NCI-H1417 treated with DMSO at 0.1 percent for 48 hours (cell line): ENCODE measurements at places on chromosomes 6 and 20.

DNA sequence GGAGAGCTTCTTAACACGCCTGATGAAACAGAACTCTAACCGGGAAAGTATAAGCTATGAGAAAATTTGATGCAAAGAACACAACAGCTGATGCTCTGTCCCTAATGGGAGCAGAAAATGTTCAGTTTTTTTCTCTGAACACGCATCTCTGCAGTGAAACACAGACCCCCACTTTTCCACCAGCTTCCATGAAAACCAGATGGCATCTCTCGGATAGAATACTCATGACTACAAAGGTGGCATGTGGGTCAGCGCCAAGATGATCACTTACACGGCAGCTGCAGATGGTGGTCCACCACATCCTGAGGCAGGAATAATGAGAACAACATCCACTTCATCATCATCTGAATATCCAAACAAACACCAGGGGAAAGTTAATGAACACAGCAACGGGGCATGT lies 85.2 kb upstream of the CNR1 start:
- DNase-seq = no peak

DNA sequence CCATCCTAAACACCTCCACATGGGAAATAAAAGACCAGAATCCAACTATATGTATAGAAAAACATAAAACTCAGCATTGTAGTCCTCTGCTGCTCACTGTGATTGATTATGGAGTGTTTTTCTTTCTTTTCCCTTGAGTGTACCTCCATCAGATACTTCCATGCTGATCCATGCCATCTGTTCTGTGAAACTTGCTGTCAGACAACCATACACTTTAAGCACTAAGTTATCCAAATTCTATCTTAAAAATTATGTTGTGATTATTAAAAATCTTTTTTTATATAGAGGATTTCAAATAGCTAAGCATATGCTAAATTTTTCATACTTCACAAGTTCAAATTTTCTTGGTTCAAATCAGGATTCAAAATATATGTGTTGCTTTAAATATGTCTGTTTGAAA lies 91.9 kb upstream of the TINAG start:
- no peak for DNase-seq

DNA sequence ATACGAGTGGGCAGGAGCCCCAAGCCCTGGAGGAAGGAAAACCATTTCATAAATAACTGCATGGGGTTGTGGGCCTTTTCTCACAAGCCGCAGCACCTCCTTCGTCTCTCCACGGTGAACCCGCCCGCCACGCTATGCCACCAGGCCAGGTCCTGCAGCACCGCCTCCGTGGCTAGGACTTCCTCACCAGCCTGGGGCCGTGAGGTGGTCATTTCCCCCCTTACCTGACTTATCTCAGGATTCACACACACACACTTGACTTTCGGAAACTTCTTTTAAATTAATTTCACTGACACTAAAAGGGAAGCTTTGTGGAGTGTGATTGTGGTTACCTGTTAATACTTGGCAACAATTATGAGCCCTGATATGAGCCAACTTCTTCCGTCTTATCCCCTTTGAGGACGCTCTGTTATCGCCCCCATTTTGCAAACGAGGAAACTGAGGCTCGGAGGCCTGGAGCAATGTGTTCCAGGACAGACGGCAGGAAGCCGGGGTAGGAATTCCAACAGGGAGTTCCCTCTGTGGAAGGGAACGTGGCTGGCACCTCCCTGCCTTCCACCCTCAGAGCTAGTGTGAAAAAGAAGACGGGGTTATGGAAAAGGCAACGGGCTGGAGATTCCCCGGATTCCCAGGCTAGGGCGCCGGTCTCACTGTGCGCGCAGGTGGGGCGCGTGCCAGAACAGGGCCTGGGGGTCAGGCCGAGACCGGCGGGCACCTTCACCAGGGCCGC lies 817 bp upstream of the SLCO4A1 start:
- DNase-seq = no peak

DNA sequence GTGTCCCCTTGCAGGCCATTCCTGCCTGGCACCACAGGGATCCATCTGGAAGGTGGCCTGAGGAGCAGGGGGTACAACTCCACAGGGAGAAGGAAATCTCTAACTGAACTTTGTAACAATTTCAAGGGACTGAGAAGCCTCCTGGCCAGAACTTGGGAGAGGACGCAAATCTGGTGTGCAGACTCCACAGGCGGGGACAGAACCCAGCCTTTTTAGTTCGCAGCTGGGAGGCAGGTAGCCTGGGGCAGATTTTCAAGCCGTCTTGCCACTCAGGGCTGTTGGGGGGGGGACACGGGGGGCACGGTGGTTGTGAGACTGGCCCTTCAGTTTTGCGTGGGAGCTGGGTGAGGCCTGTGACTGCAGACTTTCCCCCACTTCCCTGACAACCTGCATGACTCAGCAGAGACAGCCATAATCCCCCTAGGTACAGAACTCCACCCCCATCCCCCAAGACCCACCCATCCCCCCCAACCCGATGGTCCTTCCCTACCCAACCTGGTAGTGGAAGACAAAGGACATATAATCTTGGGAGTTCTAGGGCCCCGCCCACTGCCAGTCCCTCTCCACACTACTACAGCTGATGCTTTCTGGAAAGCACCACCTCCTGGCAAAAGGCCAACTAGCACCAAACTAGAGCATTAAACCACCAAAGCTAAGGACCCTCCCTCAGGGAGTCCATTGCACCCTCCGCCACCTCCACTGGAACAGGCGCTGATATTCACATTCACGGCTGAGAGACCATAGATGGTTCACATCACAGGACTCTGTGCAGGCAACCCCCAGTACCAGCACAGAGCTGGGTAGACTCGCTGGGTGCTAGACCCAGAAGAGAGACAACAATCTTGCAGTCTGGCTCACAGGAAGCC lies 3.0 kb upstream of the HUS1B start:
- DNase-seq = no peak

GRCh38 chr20:50788045-50788991 lies 6.5 kb upstream of the BCAS4 start:
- DNase-seq = no peak

DNA sequence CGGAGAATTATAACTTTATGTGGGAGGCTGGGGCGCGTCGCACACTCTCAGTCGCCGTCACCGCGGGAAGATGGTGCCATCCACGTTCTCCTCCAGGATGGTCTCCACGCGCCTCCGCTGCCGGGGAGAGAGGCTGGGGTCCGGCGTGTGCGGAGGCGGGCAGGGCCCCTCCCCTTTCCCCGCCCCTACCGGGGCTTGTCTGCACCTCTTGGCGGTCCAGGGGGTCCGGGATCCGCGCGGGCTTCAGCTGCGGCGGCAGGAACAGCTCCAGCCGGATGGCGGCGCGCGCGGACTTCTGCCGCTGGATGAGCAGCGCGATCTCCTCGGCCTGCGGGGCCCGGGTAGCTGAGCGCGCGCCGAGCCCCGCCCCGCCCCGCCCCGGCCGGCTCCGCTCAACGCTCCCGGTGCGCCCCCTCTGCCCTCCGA lies 807 bp downstream of the LKAAEAR1 start:
- DNase-seq = no peak

DNA sequence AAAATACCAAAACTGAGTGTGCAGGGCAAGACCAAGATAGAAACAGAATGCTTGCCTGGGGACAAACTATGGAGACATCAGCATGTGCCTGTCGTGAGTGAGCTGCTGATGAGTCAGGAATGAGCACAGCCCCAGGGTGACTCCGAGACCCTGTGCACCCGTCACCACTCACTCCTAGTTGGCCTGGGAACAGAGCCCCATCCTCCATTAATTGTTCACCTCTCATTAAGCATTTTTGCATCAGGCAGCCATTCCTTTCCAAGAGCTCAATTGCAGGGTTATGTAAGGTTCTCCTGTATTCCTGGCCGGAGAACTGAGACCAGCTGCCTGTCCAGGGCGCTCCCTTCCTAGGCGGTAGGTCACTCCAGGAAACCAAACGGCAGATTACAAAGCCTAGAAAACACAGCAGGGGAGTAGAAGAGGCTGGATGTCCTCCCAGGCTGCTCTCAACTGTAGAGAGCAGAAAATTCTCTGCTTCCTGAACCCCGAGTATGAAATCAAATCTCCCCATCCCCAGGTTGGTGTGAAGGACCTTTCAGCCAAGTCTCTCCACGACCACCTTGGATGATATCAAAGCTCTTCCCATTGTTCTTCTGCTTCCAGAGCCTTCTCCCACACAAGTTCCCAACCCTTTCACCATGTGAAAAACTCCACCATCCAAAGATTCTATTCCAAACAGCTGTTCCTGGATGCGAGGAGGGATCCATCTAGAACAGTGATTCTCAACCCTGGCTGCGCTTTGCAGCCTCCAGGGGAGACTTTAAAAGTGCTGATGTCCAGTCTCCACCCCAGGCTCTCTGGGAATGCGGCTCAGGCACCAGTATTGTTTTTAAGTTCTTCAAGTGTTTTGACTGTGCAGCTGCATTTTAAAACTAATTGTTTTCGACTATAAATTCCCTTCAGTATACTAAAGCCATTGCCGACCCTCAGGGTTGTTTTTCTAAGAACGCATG lies 532.6 kb upstream of the JARID2 start:
- DNase-seq = no peak

- DNase-seq = no peak
Observed at GRCh38 chr20:52859156-52859876, 112.8 kb upstream of the TSHZ2 start.

- no peak for DNase-seq
Observed at GRCh38 chr20:32365564-32365963, 7.4 kb downstream of the ASXL1 start.

DNA sequence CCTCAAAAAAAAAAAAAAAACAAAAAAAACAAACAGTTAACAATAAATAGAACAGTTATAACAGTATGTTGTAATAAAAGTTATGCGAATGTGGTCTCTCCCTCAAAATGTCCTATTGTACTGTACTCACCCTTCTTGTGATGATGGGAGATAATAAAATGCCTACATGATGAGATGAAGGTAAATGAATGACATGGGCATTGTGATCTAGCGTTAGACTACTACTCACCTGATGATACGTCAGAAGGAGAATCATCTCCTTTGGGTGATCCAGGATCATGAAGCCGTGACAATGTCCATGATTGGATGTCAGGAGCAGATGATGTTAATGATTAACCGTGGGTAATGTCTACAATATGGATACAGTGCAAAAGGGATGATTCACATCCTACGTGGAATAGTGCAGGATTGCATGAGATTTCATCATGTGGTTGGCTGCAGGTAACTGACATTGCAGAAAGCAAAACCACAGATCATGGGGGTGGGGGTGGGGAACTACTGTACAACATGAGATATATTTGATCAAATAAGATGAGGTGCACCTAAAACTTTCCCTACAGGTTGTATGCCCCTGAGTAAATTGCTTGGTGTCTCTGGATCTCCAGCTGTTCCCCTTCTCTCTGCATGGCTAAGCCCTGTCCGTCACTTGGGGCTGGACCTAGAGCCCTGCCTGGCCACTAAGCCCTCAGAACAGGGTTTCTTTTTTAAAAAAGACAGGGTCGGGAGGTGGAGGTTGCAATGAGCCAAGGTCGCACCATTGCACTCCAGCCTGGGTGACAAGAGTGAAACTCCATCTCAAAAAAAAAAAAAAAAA lies 6.2 kb upstream of the RBCK1 start:
- DNase-seq = no peak

DNA sequence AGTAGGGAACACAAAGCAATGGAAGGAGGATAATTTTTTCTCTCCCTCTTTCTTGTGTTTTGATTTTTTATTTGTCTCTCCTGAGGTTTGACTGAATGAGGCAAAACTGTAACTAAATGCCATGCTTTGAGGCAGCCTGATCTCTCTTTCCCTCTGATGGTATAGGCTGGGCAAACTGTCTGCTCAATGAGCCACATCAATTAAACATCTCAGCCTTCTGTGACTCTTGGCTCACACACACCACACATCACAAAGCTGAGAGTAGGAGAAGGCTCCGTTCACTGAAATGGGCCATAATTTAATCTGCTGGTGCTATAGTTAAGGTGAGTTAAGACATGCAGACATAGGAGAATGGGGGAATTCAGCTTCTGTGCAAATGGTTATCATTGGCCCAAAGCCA lies 28.1 kb upstream of the SCGN start:
- no peak for DNase-seq

GRCh38 chr6:54601600-54602300 lies 244.8 kb upstream of the FAM83B start:
- no peak for DNase-seq

DNA sequence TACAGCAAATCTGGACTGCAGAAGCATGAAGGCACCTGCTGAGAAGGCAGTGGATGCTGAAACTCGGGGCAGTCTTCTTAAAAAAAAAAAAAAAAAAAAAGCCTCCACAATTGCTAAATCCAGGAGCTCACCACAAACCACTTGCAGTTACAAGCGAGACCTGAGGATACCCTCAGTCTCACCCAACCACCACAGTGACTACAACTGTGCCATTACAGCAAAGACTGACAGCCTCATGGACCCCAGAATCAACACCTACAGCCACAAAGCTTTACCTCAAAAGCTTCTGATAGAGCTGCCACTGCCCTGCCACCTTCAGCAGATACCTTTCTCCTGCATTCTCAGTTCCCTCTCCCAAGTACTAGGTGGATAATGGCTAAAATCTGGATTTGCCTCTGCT lies 9.0 kb downstream of the COL21A1 start:
- no peak for DNase-seq

GRCh38 chr20:43977962-43978361 lies 63.3 kb downstream of the TOX2 start:
- DNase-seq = no peak

- DNase-seq = peak; percentile 77
Observed at GRCh38 chr6:72894091-72894490, 272.2 kb downstream of the KCNQ5 start.

- DNase-seq = no peak
Observed at GRCh38 chr6:1394514-1395463, 5.4 kb downstream of the FOXF2 start.

GRCh38 chr6:19736066-19736465 lies 101.1 kb upstream of the ID4 start:
- DNase-seq = no peak

DNA sequence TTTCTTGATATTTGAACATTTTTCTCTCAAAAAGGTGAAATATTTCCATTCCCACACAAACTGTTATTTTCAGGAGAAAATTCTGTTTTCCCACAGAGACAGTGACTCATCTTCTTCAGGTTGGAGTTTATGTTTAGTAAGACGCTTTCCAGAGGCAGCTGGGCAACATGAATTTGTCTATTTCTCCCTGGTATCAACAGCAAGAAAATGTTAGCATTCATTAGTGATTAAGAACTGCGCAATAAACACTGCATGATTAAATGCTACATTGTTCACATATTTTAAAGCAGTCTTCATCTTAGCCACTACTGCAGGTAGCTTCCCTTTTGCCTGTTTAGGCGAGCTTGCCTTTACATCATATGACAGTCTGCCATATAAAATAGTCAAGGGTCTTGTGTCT lies 295.7 kb downstream of the C6orf118 start:
- no peak for DNase-seq

GRCh38 chr6:105896821-105897095 lies 189.4 kb upstream of the PRDM1 start:
- no peak for DNase-seq

- DNase-seq = no peak
Observed at GRCh38 chr6:31270788-31271640, 878 bp downstream of the HLA-C start.

DNA sequence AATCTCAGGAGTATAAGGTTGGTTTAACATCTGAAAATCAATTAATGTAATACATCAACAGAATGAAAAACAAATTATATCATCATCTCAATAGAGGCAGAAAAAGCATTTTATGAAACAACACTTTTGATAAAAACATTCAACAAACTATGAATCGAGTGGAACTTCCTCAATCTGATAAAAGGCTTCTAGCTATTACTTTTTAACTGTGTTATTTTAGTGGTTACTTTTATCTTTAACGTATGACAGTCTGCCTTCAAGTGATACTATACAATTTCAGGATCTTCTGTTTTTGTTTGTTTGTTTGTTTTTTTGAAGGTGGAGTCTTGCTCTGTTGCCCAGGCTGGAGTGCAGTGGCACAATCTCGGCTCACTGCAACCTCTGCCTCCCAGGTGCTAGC lies 73.7 kb downstream of the ZFAND3 start:
- DNase-seq = no peak

- no peak for DNase-seq
Observed at GRCh38 chr6:140380427-140381218, 1006.2 kb upstream of the CITED2 start.
